ENCODE measurements at places on chromosomes 6 and 20.

GRCh38 chr6:89375427-89376267, 23.1 kb upstream of the UBE2J1 start:
- no peak for DNase-seq

DNA sequence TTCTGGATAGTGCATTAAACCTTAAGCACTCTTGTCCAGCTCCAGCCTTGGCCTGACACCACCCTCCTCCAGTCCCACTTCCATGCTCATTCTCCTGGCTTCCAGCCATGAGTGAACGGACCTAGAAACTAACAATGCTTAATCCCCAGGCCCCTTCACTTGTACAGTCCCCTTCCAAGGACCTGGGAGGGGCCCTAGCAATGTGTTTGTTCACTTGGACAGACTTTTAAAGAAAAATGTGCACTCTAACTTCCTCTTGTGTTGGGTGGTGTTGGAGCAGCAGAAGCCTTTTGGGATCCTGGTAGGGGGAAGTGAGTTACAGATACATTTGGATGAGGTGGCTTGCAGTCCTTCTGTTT, 48.9 kb upstream of the CCN6 start:
- no peak for DNase-seq

DNA sequence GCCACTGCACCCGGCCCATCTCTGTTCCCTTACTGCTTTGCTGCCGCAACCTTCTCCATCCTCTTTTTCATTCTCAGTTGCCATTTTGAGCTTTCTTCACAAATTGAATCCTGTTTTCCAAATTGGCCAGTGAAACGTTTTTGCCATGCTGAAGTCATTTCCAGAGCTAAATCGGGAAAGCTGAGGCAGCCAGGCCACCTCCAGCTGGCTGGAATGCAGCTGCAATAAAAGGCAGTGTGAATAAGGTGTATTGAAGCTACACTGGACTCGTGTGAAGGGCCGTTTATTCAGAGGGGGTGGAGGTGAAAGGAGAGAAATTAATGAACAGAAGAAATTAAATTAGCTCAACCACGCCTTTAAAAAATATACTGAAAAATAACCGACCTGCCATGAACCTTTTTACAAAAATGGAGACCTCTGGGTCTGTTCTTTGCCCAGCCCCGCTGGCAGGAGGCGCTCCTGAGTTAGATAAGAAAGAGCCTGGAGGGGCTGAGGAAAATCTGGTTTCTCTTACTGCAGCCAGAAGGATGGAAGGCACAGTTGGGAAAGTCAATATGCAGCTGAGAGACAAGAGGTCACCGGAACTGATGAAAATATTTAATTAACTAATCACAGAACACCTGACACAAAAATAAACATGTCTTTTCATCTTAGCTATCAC, 283.9 kb downstream of the FOXC1 start:
- DNase-seq, result no peak

- DNase-seq, result no peak
Measured at GRCh38 chr6:53266553-53267090, 82.1 kb downstream of the ELOVL5 start.

- DNase-seq, result no peak
Measured at GRCh38 chr6:77318256-77318655, 145.0 kb downstream of the HTR1B start.

GRCh38 chr6:88775866-88776571, 187.4 kb downstream of the RNGTT start:
- DNase-seq, result no peak
